Upper lobe of right lung (tissue), 1 donor: ENCODE measurements at places on chromosomes 3 and 15. TPM values are rescaled to one million over a fixed set of nuclear protein-coding genes. Genes with fewer than 3 reads are reported as not detected.

DNA sequence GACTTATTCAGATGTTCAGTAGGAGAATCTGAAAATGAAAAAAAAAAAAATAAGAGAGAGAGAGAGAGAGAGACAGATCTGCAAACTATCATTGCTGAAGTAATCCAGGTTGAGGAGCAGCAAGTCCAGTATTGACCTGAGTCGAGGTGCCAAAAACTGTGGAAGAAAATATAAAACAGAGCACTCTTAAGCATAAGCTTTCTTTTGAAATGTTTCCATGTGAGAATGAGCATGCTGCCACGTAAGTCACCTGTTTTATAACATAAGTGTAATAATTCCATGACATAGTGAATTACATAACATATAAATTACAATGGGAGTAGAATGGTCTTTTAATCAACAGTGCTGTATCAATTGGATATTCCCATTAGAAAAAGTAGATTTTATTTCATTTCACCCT, 218.2 kb downstream of the BCHE start:
- no peak overlapping the region for H3K4me3 ChIP-seq
- no peaks in the 10 kb centered on the region for H3K4me1 ChIP-seq
- no peak for DNase-seq
- no peak overlapping the region for H3K27ac ChIP-seq
- no peaks in the 10 kb centered on the region for H3K36me3 ChIP-seq
- H3K27me3 ChIP-seq, result no peaks in the 10 kb centered on the region

GRCh38 chr15:47244361-47244760, 472.9 kb upstream of the SEMA6D start:
- no peak overlapping the region for H3K27ac ChIP-seq
- no peak overlapping the region for H3K4me3 ChIP-seq
- DNase-seq, result no peak
- no peaks in the 10 kb centered on the region for H3K27me3 ChIP-seq
- H3K4me1 ChIP-seq, result no peaks in the 10 kb centered on the region
- no peaks in the 10 kb centered on the region for H3K36me3 ChIP-seq

GRCh38 chr15:88394553-88395145, 72.5 kb downstream of the MRPL46 start:
- H3K4me1 ChIP-seq, result no peaks in the 10 kb centered on the region
- DNase-seq, result no peak
- H3K4me3 ChIP-seq, result no peak overlapping the region

GRCh38 chr3:147405231-147406027, 914 bp downstream of the ZIC4 start:
- H3K36me3 ChIP-seq, result no peaks in the 10 kb centered on the region
- no peak overlapping the region for H3K4me3 ChIP-seq
- H3K4me1 ChIP-seq, result peaks cover 8% of the 10 kb centered on the region
- H3K27ac ChIP-seq, result no peak overlapping the region
- peaks cover 89% of the 10 kb centered on the region for H3K27me3 ChIP-seq
- DNase-seq, result no peak

DNA sequence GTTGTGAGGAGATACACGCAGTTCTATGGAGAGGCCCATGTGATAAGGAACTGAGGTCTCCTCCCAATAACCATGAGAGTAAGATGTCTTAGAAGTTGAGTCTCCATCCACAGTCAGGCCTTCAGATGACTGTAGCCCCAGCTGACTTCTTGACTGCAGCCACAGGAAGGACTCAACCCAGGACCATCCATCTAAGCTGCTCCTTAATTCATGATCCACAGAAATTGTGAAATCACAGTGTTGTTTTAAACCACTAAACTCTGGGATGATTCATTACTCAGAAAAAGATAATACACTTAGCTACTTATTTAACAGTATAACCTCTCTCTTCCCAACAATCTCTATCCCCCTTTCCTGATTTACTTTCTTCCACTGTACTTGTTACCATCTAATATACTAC, 173.3 kb downstream of the ALDH1A2 start:
- no peaks in the 10 kb centered on the region for H3K36me3 ChIP-seq
- no peaks in the 10 kb centered on the region for H3K27me3 ChIP-seq
- no peak overlapping the region for H3K27ac ChIP-seq
- no peaks in the 10 kb centered on the region for H3K4me1 ChIP-seq
- no peak for DNase-seq

GRCh38 chr15:66702035-66702786, at the start of gene SMAD6:
TSS of gene SMAD6 (plus strand) at chr15:66702236. CDS start at chr15:66703259, 1,023 bp downstream.
- DNase-seq, result peak; percentile 97
- H3K27me3 ChIP-seq, result no peaks in the 10 kb centered on the region
- peaks cover 44% of the 10 kb centered on the region for H3K4me1 ChIP-seq
- peak within 1 kb of the TSS; percentile 60 for H3K4me3 ChIP-seq
- no peaks in the 10 kb centered on the region for H3K36me3 ChIP-seq

GRCh38 chr3:177615015-177615414, 417.7 kb upstream of the TBL1XR1 start:
- no peak overlapping the region for H3K4me3 ChIP-seq
- H3K4me1 ChIP-seq, result peaks cover 25% of the 10 kb centered on the region
- peak; percentile 68 for DNase-seq
- H3K27ac ChIP-seq, result no peak overlapping the region
- no peaks in the 10 kb centered on the region for H3K27me3 ChIP-seq
- H3K36me3 ChIP-seq, result no peaks in the 10 kb centered on the region

- no peaks in the 10 kb centered on the region for H3K36me3 ChIP-seq
- H3K27me3 ChIP-seq, result peaks cover 50% of the 10 kb centered on the region
- no peak overlapping the region for H3K27ac ChIP-seq
- H3K4me1 ChIP-seq, result peaks cover 3% of the 10 kb centered on the region
- H3K4me3 ChIP-seq, result no peak overlapping the region
- DNase-seq, result no peak
These were observed 3.5 kb upstream of the CPNE4 start for GRCh38 chr3:132038198-132038825.

GRCh38 chr3:38374221-38374620, 27.6 kb downstream of the XYLB start:
- no peaks in the 10 kb centered on the region for H3K4me1 ChIP-seq
- H3K27ac ChIP-seq, result no peak overlapping the region

DNA sequence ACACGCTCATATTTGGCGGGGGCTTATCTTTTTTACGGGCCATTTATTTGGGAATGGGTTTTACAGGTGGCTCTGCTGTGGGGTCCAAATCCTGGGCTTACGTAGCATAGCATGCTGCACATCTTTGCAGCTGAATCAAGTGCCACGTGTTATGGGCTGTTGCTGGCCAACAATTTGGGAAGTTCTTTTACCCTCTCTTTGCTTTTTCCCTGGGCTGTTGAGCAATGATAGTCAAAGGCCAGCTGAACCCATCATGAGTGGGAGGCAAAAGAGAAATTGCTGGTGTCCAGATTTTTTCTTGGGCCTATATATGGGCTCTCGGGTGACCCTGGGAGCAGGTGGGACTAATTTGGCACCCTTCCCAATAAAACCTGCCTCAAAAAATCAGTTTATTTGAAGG, 209.3 kb upstream of the SATB1 start:
- H3K4me3 ChIP-seq, result no peak overlapping the region
- no peaks in the 10 kb centered on the region for H3K27me3 ChIP-seq
- DNase-seq, result no peak
- no peaks in the 10 kb centered on the region for H3K36me3 ChIP-seq
- no peaks in the 10 kb centered on the region for H3K4me1 ChIP-seq

GRCh38 chr3:156321945-156322344, 201.6 kb downstream of the KCNAB1 start:
- H3K36me3 ChIP-seq, result no peaks in the 10 kb centered on the region
- no peak overlapping the region for H3K27ac ChIP-seq
- no peaks in the 10 kb centered on the region for H3K27me3 ChIP-seq

GRCh38 chr15:71278989-71279756, 163.9 kb downstream of the THSD4 start:
- peak overlapping the region; percentile 49 for H3K27ac ChIP-seq
- no peak overlapping the region for H3K4me3 ChIP-seq
- no peak for DNase-seq
- no peaks in the 10 kb centered on the region for H3K27me3 ChIP-seq
- no peaks in the 10 kb centered on the region for H3K36me3 ChIP-seq

DNA sequence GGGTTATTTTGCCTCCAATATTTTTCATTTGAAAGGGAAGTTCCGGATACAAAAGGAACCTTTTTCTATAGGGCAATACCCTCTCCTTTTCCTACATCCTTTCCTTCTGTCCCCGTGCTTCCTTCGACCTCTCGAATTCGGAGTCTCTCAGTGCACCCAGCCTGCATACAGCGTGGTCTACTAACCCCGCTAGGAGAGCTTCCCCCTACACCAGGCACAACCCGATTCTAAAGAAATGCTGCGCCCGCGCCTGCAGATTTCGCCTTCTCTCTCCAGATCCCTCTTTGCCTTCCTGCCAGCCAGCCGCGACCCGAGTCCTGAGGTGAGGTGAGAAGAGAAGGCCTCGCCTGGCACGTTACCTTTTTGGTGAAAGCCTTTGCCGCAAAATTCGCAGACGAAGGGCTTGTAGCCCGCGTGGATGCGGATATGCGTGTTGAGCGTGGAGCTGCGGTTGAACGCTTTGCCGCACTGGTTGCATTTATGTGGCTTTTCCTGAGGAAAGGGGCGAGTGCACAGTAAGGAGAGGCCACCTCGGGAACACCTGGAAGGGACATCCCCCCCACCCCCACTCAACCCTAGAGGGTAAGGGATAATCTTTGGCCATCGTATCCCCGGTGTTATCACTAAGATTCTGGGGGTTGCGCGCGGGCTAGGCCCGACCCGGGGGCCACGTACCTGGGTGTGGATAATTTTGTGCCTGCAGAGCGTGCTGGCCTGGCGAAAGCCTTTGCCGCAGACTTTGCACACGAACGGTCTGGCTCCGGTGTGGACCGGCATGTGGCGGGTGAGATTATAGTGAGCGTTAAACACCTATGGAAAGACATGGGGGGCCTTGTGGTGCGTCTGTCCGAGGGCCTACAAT, 2.3 kb downstream of the FEZF2 start:
- no peak overlapping the region for H3K27ac ChIP-seq
- H3K4me3 ChIP-seq, result no peak overlapping the region
- no peaks in the 10 kb centered on the region for H3K36me3 ChIP-seq

- H3K27me3 ChIP-seq, result no peaks in the 10 kb centered on the region
- no peak overlapping the region for H3K4me3 ChIP-seq
- no peak overlapping the region for H3K27ac ChIP-seq
- H3K4me1 ChIP-seq, result peaks cover 8% of the 10 kb centered on the region
- no peak for DNase-seq
These were observed 10.4 kb downstream of the ARMC8 start for GRCh38 chr3:138197524-138197923.

DNA sequence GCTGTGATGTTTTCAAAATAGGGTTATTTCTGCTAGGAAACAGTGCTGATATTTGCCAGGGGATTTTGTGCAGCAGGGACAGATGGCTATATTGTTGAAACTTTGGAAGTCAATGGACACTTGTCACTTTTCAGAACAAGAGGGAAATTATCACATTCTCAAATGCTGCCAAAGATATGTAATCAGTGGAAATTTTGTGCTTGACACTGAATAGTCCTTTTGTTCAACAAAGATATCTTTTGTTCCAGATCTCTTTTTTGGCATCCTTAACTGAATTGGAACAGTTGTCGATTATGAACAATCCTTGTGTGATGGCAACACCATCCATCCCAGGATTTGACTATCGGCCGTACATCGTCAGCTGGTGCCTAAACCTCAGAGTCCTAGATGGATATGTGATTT, 7.8 kb downstream of the CEP97 start:
- no peak overlapping the region for H3K4me3 ChIP-seq
- peaks cover 63% of the 10 kb centered on the region for H3K36me3 ChIP-seq
- H3K27ac ChIP-seq, result no peak overlapping the region
- H3K27me3 ChIP-seq, result no peaks in the 10 kb centered on the region
- no peak for DNase-seq

- DNase-seq, result no peak
- no peaks in the 10 kb centered on the region for H3K36me3 ChIP-seq
- H3K4me3 ChIP-seq, result no peak overlapping the region
These were observed 46.5 kb downstream of the RPN1 start for GRCh38 chr3:128603811-128604775.

GRCh38 chr3:46695177-46695961, 1.9 kb upstream of the ALS2CL start:
- no peak overlapping the region for H3K4me3 ChIP-seq
- peaks cover 75% of the 10 kb centered on the region for H3K4me1 ChIP-seq
- no peaks in the 10 kb centered on the region for H3K27me3 ChIP-seq
- peak overlapping the region; percentile 95 for H3K27ac ChIP-seq
- no peaks in the 10 kb centered on the region for H3K36me3 ChIP-seq
- DNase-seq, result peak; percentile 85

Gene TUBGCP5
- 19.2 TPM for total RNA-seq

Gene FHIT
- total RNA-seq, result 9.6 TPM

Gene BCL2A1
- total RNA-seq, result 91.1 TPM

Gene TFG
- 59.6 TPM for total RNA-seq

Gene MASP1
- 5.9 TPM for total RNA-seq

Gene ARPIN
- total RNA-seq, result 30.5 TPM

Gene TWF2
- total RNA-seq, result 50.4 TPM

Gene LOXL1
- 11.1 TPM for total RNA-seq

Gene KNL1
- total RNA-seq, result 0.61 TPM

Gene MEGF11
- 3.0 TPM for total RNA-seq

Gene TTLL13
- total RNA-seq, result not detected

Gene CX3CR1
- total RNA-seq, result 8.3 TPM

Gene FAH
- total RNA-seq, result 31.7 TPM

Gene GOLGA6L4
- total RNA-seq, result 2.7 TPM

Gene HSPBAP1
- 15.1 TPM for total RNA-seq
